ENCODE measurements at places on chromosomes 12 and 14.

GRCh38 chr14:99952039-99952438, 113.2 kb upstream of the EVL start:
- no peak for DNase-seq

- no peak for DNase-seq
Observed at GRCh38 chr12:31872831-31873604, 86.2 kb upstream of the RESF1 start.

- no peak for DNase-seq
Observed at GRCh38 chr12:8860165-8860961, 37.9 kb downstream of the A2ML1 start.

DNA sequence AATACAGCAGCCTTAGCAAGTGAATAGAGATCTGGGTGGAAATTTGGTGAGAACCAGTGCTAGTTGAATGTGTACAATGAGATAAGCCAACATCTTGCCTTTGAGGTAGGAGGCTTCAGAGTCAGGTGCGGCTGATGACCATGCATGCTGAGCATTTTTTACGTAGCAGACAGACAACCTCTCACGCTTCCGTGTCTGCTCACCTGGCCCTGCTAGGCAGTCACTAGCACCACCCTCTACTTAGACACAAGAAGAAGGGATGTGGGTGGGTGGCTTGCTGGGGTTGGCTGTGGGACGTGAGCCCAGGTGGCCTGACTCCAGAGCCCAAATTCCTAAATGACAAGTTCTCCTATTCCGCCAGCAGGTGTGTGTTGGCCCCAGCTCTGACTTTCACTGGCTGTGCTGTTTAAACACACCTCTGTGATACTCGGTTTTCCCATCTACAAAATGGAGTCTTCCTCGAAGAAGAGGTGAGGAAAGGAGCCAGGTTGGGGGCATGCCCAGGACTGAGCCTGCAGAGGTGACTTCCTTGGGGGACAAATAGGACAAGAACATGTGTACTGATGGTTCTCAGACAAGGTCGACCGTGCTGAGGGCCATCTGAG, 57.8 kb upstream of the BCL11B start:
- DNase-seq, result no peak

DNA sequence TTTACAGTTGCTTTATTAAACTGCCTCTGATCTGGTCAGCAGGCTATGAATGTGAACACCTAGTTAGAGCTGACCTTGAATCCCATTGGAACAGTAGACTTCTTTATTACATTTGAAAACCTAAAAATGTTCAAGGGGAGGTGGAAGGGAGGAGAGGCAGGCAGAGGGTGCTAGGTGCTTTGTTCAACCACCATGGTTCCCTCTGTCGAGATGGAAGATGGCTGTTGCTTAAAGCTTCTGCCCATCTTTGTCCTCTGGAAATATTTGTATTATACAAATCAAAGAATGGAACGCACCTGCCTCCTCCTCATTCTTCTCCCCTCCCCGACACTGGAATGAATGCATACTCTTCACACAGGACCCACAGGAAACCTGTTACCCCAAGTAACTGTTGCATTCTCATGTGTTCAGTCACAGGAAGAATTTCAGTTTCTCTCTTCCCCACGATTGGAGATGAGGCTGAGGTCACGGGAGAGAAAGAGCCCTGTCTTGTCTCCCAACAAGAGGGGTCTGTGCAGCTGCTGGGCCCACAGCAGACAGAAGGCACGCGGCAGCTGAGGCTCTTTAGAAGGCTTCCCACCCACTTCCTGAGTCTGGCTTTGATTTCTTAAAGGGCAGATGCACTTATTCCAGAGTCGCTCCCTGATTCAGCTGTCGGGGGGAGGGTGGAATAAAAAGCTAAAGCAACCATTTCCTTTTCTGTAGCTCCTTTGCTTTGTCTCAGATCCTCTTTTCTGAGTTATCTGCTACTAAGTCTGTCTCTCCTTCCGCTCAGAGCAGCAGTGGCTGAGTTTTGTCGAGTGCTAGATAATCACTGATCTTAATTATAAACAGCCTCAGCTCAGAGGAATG, 217.9 kb upstream of the BTG1 start:
- peak; percentile 23 for DNase-seq

DNA sequence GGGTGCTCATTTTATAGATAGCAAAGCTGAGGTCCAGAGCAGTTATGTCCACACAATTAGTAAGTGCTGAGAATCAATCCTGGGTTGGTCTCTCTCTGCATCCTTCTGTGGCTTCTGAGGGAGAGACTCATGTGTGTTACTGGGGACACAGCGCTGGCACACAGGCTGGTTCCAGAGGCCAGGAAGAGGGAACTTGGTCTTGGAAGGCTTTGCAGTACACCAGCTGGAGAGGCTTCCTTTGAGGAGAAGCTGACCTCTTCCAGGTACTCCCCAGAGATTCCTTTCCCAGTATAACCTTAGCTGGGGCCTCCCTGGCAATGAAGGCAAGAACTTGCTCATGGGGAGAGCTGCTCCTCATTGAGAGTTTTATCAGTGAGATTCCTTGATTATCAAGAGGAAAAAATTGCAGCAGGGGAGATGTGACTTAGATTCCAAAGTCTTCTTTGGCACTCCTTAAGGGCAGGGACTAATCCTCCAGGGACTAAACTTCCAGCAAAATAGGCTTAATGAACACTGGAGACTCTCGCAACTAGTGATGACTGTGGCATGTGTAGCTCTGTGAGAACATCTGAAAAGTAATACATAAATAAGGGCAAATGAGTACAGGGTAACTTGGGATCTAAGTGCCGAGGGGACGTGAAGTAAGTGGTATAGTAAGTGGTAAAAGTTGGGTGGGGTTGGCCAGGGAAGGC, 13.9 kb upstream of the KRT80 start:
- no peak for DNase-seq

GRCh38 chr12:54251667-54252284, 28.1 kb downstream of the CBX5 start:
- DNase-seq, result peak; percentile 48

- no peak for DNase-seq
Observed at GRCh38 chr14:102507081-102507856, 2.3 kb downstream of the ANKRD9 start.

DNA sequence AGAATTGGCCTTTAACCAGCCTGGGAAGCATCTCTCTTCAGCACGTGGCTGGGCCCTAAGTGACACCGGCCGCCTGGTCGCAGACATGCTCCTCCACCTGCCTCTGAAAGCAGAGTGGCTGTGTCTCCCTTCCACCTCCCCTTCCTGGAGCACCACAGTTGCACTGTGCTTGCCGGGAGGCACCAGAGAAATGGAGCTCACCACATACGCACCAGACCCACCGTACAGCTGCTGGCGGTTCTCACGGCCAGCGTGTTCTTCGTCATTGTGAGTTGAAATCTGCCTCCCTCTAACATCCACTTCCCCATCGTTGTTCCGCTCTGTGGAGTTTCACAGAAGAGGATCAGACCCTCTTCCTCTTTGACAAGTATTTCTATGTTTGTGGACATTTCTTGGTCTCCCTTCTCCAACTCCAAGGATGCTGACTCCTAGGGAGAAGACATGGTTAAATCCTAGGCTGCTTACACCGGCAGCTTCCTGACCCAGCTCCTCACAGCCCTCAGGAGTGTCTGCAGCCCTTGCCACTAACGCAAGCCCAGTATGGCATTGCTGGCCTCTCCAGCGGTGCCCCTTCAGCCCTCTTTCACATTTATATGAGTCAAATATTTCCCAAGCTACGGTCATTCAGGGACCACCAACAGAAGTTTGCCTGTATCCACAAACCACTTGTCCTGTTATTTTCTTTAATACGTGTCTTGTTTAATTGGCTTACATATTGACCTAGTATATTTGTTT, 11.5 kb upstream of the KRT5 start:
- no peak for DNase-seq

- no peak for DNase-seq
Observed at GRCh38 chr12:106197906-106198623, 49.8 kb downstream of the CKAP4 start.

- DNase-seq, result no peak
Observed at GRCh38 chr12:124917135-124917840, 2.8 kb upstream of the UBC start.

GRCh38 chr12:66074561-66074960, 56.0 kb downstream of the LLPH start:
- DNase-seq, result no peak

- DNase-seq, result no peak
Observed at GRCh38 chr14:91599994-91600393, 89.9 kb upstream of the PPP4R3A start.

DNA sequence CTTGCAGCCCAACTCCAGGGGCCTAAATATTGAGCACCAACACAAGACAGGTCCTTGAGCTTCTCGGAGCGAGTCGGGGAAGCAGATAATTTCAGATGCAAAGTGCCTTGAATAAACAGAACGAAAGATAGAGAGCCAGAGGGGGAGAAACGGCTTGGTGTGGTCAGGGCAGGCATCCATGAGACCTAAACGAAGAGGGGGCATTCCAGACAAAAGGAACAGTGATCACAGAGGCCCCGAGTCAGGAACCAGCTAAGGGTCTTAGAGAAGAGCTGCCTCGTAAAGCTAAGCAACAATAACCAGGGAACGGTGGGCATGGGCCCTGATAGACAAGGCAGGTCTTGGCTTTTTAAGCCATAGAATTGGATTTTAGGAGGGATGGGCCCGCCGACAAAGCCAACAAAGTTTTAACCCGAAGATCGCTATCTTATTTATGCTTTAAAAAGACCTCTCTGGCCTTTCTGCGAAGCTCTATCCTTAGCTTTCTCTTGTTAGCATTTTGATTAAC, 421 bp upstream of the ACADS start:
- DNase-seq, result no peak

DNA sequence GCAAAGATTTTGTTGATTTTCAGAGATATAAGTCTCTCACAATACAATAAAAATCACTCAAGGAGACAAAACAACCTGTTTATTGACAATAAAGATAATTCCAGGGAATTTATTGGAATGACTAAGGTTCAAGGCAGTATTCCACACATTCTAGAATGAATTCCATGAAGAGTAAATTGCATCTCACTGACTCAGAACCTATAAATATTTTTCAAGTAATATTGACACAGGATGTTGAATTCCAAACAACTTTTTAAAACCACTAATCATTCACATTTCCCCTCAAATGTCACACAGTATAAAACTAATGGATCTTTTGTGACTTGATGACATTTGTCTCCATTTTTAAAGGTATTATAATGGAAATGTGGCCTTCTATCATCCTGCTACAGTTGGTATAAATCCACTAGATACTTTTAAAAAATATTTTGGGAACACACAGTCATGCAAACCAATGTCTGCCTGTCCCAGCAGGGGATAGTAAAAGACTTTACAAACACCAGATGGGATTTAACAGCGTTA, 42.1 kb upstream of the LGR5 start:
- DNase-seq, result no peak

DNA sequence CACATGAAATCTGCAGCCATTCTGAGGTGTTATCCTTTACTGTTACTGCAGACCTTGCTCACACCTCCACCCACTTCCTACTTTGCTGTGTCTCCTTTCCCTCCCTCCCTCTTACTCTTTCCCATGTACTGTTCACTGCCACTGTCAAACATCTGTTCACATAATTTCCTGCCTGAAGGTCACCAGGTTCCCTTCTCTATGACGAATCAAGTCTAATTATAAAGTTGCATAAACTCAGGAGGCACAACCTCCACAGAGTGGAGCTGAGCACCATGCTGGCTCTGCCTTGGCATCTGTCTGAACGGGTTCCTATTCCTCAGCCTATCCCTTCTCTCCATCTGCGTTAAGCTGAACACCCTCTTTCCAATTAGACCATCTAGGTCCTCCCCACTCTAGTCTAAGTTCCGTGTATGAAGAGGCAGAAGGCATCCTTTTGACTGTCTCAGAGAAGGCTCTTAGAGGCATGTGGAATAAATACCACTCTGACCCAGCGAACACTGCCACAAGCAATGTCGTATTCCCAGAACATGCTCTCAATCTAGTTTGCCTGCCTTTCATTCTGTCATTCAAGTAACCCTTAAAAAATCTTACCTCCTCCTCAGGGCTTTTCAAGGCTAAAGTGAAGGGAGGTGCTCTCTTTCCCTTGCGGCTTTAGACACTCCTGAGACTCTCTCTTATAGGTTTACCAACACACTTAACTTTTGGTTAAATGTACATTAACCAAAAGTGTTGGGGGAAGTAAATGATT, 48.7 kb downstream of the ACADS start:
- peak; percentile 51 for DNase-seq

GRCh38 chr12:65308601-65309071, 30.2 kb downstream of the MSRB3 start:
- no peak for DNase-seq

DNA sequence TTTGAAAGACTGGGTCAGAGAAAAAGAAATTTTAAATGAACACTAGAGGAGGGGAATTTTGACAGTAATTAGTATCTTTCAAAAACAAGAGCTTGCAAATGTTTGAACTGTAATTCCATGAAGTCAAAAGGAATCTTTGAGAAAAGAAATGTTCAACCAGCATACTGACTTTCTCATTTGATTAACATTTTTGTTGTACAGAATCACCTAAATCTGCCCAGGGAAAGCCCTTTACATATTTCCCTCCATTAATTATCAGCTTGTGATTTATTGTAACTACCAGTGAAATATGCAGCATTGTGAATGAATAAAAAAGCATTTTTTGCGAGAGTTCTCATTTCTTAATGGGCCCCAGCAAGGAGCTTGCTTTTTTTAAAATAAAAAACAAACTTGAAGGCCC, 61.2 kb upstream of the CCDC91 start:
- DNase-seq, result no peak

- DNase-seq, result no peak
Observed at GRCh38 chr14:102859911-102860310, 62.6 kb upstream of the AMN start.

GRCh38 chr14:54674046-54674741, 107.3 kb downstream of the SAMD4A start:
- no peak for DNase-seq

DNA sequence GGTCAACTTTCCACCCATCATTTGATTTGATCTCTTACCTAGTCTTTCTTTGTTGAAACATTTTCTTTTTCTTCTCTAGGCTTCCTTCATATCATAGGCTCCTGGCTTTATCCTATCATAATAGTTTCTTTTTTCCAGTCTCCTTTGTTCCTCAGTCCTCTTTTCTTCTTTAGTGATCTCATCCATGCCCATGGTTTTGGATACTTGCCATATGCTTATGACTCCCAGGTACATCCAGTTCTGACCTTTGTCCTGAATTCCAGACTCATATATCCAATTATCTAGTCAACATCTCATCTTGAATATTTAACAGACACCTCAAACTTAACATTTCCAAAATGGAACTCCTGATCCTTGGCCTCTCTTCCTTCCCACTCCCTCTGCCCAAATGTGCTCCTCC, 36.1 kb upstream of the KRAS start:
- no peak for DNase-seq

DNA sequence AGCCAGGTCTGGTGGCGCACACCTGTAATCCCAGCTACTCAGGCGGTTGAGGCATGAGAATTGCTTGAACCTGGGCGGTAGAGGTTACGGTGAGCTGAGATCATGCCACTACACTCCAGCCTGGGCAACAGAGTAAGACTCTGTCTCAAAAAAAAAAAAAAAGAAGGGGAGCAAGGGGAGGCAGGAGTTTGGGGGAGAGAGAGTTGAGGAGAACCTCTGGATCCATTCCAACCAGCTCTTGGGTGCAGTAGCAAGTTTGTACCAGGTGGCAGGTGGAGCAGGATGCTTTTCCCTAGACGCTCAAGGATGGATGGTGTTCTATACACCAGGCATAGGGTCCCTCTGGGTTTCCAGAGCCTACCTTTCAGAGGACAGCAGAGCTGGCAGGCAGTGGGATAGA, 1.9 kb downstream of the NFE2 start:
- DNase-seq, result no peak

GRCh38 chr12:3267690-3268089, 190.5 kb downstream of the TSPAN9 start:
- no peak for DNase-seq
